ENCODE measurements at places on chromosomes 6 and 20.

- DNase-seq, result no peak
Observed at GRCh38 chr6:31581434-31582229, 592 bp downstream of the LTB start.

DNA sequence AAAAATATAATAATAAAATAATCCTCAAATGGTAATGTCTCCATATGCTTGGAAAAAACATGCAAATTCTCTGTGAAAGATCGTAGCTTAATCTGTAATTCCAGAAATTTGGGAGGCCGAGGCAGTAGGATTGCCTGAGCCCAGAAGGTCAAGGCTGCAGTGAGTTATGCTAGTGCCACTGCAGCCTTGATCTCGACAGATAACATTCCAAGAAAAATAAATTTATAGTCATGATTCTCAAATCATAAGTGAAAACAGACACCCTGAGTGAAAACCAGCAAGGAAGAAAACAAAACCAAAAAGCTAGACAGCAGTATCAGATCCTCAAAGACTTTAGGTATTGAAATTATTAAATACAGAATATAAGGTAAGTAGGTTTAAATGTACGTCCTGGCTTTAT is 3.8 kb upstream of the MUC21 start:
- no peak for DNase-seq

DNA sequence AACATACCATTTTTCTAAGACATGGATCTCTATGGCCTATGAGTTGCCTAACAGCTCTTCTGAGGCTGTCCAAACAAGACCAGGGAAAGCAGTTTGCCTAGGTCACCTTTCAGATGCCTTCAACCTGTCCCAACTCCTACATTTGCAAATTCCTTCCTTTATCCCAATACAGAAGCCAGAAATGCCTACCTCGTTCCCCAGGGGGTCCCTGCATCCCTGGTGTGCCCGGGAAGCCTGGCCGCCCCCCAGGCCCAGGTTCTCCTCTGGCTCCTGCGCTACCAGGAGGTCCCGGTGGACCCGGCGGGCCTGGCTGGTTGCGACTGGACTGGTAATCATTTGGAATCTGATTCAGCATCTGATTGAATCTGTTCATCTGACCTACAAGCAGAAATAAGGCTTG is 115.9 kb downstream of the COL12A1 start:
- DNase-seq, result no peak

DNA sequence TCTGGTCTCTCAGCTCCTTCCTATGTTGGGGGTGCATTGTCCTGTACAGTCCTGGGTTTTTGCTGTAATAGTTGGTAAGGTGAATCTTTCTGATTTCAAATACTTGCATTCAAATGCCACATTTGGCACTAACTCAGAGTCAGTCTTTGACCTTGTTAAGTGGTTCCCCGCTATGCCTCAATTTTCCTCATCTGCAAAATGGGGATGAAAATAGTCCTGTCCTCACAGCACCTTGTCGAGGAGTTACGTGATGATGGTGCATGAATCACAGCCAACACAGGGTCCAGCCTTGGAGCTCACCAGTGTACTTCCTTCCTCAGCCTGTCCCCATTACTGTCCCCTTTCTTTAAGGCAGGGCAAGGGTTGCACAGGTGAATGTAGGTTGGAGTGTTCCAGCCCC is 1.1 kb downstream of the WFDC5 start:
- DNase-seq, result no peak

DNA sequence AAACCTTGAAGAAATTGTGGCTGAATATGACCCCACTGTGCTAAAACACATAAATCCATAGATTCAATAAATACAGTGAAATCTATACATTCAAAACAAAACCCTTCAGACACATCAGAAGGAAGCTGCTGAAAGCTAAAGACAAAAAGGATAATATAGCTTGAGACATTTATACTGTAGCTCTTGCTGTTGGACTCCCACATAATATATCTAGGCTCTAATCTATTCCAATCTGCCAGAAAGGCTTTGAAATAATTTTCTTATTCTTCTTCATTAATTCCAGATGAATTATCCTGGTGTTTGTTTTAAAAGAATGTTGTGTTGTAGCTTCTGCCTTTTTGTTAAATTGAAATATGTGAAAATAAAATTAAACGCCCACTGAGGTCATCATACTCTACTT is 454.0 kb downstream of the EYS start:
- DNase-seq, result no peak

DNA sequence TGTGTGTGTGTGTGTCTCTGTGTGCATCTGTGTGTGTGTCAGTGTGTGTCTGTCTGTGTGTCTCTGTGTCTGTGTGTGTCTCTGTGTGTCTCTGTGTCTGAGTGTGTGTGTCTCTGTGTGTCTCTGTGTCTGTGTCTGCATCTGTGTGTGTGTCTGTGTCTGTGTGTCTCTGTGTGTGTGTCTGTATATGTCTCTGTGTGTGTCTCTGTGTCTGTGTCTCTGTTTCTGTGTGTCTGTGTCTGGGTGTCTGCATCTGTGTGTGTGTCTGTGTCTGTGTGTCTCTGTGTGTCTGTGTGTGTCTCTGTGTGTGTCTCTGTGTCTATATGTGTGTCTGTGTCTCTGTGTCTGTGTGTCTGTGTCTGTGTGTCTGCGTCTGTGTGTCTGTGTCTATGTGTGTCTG is 207.8 kb downstream of the TAF4 start:
- DNase-seq, result no peak

DNA sequence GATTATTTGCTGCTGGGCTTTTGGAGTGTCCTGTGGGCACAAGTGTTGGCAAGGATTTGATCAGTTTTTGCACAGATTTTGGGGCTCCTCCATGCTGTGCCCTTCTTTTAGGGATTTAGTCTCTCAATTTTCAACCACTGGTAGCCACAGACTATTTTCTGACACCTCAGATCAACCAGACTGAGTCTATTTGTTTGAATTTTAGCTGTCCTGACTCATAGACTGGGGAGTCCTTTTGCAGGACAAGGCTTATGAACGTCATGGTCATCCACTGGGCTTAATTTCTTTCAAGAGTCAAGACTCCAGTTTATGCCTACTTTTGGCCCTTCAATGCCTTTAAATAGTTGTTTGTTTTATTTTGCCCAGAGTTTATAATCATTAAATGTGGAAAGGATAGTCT is 59.3 kb downstream of the BCKDHB start:
- no peak for DNase-seq

DNA sequence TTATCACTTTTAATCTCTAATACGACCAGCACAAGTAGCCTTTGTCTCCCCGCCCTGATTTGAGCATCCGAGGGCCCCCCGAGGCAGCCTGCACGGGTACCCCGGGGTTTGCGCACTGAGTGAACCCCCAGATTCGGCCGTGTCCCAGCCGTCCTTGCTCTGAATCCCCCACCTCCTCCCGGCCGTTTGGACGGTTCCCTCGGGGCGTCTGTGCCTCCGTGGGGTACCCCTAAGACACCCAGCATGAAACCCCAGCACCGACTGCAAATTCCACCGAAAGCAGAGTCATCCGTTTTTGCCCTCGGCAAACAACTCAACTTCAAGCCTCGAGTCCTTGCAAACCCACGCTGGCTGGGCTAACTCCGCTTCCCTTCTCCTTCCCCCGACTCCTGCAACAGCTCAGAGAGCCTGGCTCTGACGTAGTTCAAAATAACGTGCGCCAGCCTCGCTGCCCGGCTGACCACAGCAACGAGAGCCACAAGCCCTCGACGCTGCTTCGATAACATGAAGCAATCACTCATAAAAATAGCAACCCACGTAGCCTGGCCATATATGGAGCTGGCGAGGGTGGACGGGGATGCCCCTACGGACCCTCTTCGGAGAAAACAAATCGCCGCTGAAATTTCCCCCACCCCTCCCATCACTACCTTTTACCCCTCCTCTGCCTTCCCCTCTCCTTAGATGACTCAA is 764 bp upstream of the SNAP25 start:
- peak; percentile 70 for DNase-seq

- no peak for DNase-seq
Observed at GRCh38 chr6:44859901-44860410, 468.2 kb upstream of the RUNX2 start.

DNA sequence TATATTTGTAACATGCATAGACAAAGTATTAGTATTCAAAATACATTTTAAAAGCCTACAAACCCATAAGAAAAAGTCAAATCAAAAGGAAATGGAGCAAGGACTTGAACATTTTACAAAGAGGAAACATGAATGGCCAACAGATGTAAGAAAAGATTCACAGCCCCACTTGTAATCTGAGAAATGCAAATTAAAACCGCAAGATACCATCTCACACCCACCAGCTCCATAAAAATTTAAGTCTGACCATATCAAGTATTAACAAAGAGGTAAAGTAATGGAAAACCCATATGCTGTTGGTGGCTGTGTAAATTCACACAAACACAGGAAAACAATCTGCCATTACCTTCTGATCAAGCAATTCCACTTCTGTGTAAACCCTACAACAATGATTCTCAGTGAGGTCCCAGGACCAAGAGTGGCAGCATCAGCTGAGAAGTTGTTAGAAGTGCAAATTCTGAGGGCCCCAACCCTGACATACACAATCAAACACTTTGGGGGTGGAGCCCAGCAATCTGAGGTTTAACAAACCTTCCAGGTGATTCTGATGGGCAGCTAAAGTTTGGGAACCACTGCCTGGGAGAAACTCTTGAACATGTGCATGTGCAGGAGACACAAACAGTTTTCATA is 30.9 kb downstream of the BCL2L1 start:
- DNase-seq, result no peak

DNA sequence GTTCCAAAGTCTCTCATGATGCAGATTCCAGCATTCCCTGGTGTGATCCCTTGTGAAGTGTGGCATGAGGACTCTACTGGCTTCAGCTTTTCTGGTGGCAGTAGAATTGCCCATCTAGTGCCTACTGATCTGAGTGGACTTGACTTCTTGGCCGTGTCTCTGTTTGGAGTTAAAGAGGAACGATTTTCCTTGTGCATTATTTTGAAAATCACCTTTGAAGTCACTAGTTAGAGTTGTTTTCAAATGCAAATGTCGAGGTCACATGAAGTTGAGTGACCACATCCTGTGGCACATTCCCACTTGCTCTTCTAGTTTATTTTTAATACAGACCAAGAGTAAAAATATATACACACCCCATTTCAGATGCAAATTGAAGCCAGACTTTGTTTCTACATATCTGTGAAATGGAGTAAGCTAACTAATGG is 270.7 kb upstream of the TAB2 start:
- DNase-seq, result no peak

DNA sequence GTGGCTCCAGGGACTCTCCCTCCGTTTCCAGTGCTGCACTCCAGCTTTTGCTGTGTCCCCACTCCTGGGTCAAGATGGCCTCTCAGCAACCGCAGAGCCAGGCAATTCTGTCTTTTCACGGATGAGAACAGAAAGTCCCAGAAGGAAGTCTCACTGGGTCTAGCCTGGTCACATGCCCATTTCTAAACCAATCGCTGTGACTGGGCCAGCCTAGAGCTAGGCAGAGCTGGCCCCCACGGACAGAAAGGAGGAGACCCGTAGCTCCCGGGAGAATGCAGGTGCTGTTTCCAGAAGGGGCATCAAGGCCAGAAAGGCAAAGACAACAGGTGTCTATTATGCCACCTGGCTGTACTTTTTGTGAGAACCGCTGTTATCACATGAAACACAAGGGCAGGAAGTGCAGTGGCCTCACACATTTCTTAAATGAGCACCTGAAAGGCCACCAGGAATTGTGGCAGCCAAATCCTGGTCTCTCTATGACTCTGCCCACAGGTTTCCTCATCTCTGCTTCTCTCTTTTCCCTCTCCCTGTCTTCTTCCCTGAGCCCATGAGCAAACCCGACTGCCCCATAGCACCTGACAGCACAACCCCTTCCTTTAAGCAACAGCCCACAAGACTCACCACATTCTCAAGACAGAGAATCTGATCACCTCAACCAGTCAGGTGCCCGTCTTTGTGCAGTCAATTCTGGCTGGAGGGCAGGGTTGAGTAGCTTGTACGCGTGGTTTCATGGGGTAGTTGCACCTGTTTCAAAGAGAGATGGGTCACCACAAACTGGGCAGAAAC is 37.1 kb upstream of the B4GALT5 start:
- DNase-seq, result no peak

- DNase-seq, result no peak
Observed at GRCh38 chr6:13767121-13767808, 47.1 kb downstream of the MCUR1 start.

DNA sequence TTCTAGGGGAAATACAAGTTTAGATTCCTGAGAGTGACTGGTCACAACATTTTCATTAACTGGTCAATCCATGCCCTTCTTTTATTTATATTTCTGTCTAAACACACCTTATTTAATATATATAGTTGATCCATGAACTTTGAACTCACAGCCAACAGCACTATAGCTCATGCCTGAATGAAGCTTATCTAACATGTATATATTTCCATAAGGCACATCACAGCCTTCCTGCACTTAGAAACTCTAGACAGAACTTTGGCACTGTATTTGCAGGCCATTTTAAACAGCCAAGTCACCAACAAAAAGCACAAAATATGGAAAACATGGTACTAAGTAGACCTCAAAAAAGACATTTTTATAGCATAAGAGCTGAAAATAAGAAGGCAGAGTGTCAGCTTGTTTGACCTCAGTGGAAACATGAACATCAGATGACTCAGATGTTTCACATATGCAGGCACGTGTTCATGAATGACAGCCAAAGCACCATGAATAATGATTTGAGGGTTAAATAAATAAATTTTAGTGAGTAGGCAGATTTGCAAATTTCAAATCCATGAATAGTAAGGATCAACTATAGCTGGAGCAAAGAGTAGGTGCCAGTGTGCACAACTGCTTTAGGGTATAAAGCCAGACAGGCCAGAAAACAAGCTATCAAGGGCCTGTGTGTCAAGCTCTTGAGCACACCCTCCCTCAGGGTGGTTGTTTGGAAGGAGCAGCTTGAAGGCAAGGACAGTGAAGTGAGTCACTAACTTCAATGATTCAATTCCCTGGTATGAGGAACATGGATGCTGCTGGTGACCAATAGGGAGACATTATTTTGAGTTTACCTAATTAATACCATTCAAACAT is 88.9 kb upstream of the NT5E start:
- no peak for DNase-seq

GRCh38 chr6:133947302-133947900 is 5.6 kb upstream of the TBPL1 start:
- DNase-seq, result peak; percentile 93

DNA sequence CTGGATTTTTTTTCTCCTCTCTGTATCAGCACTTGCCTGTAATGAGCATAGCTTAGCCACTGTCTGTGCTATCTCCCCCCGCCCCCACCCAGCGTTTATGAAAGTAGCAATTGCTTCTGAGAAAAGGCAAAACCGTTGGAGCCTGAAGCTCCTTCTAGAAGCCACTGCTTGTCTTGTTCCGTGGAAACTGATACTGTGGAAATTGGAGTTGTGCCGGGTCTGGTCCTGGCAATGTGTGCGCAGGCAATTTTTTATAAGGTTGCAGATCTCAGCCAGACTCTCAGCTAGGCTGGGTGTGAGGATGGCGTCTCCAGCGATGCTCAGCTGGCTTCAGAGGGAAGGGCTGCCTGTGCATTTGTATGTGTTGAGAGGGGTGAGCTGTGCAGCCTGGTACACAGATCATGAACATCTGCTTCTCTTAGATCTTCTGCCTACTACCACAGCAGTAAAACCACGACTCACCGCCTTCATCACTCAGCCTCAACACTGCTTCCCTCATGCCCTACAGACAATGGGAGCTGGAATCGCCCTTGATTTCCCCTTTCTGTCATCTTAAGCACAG is 72.4 kb upstream of the GTSF1L start:
- peak; percentile 18 for DNase-seq
